ENCODE measurements at places on chromosomes 4 and X.

DNA sequence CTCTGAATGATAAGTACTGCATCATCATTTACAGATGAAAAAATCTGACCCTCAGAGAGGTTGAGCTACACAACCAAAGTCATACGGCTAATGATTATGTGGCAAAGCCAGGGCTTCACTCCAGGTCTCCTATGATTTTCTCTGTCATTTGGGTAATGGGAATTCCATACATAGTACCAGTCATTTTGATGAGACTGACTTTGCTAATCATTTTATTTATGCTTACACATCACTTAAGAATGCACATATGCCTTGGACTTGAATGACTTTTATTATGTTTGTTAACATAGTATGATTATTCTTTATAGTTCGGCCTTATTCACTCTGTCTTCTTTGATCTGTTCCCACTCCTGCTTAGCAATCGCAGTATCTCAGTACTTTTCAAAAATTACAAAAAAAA lies 255.1 kb upstream of the GPRIN3 start:
- DNase-seq = no peak

DNA sequence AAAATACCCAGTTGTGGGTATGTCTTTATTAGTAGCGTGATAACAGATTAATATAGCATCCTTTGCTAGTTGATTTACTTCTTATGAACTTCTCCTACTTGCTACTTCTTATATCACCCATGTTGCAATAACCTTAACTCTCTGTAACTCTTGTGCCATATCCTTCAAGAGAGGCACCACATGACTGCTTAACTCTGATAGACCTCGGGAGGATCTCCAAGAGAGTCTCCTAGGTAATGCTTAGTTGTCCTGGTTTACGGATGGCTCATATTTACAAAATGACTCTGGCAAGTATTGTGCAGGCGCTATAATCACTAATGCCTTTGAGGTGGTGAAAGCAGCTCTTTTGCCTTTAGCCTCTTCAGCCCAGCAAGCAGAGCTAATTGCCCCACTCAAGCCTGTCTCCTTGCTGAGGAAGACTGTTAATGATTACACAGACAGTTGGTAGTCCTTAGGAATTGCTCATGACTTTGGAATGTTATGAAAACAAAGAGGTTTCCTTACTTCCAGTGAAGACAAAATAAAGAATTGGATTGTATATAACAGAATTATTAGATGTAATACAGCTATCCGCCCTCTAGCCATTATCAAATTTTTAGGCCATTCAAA lies 1305.8 kb downstream of the PCDH7 start:
- DNase-seq = no peak

DNA sequence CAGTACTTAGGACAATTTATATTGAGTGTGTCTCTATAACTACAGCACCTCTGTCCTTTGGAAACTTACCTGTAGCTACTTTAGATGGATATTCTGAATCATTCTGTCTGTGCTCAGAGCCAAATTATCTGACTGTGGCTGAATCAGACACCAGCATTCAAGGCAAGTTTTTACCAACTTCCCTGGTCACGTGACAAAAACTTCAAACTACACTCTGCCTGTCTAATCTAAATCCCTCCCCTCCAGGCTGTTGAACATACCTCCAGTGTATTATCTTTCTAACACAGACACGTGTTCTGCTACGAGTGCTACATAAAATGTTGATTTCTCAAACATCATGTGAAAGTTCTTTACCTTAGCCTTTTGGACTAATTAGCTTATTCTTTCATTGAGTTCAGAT lies 641.2 kb upstream of the CPEB2 start:
- no peak for DNase-seq

- DNase-seq = no peak
Observed at GRCh38 chrX:54826598-54826997, 19.1 kb downstream of the MAGED2 start.

GRCh38 chr4:76305033-76305687 lies 1.4 kb upstream of the STBD1 start:
- no peak for DNase-seq

GRCh38 chr4:19831644-19832285 lies 419.9 kb upstream of the SLIT2 start:
- DNase-seq = no peak

DNA sequence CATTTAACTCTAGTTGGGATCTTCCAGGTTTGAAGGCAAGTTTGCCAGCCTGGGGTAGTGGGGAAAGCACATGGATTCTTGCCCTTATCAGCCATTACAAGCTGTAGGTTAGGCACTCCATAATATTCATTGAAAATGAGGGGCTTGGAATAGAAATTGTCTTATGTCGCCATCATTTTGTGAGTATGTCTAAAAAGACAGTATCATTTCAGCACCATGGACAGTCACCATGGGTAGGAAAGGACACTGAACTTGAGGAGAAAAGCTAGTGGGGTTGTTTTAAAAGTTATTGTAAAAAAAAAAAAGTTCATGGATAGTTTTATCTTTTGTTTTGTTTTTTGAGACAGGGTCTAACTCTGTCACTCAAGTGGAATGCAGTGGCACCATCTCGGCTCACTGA lies 356.1 kb downstream of the HNRNPD start:
- peak; percentile 1 for DNase-seq

DNA sequence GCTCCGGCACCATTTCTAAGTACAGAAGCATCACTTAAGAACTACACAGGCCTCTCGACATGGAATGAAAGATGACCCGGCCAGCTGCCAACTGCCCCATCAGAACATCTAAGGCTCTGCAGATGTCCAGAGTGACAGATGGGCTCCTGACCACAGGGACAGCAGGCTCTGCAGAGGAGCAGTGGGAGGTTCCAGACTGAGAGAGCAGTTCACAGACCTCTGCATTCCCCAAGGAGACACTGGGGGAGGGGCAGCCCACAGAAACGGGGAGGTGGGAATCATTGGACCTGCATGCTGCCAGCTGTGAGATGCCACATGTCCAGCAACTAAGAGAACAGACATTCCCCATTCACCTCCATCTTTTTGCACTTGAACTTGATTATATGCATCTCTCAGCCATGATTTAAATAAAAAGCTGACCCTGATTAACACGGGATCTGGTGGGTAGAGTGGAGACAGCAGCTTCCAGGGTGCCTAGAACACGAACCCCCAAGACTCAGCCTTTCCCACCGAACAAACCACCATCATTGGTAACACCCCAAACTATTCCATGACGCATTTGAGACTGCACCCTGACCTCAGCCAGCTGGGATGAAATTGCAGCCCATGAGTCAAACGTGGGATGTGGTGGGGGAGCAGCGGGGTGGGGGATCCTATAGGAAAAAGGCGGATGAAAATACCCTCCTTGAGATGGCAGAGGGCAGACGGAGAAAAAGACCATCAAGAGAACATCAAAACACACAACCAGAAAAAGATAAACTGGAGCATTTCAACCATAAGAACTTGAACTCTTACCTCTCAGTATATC lies 47.2 kb downstream of the AFAP1 start:
- DNase-seq = peak; percentile 24

DNA sequence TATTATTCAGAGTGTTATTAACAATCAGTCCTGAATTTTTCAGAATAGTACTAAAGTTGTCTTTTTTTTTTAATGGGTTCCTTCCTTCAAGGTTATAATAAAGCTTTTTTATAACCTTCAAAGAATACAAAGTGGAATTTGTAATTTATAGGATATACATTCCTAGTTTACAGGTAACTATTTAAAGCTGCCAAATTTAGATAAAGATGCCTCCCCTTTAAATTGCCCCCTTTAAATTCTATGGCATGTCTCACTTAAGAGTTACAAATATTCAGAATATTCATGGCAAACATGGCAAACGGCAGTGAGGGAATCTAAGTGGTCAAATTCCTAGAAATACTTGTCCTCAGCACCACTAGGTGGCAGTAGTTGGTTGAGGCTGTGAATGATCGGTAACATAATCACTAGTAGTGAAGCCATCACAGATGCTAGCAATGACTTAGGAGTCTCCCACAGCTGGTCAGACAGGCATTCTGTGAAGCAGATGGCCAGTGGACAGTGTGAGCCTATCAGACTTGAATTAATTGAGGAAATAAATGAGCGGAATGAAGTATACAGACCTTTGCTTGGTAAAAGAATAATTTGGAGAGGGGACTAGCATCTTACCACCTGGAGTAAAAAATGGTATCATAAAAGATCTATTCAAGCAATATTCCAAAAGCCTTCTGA lies 86.4 kb downstream of the CBR4 start:
- peak; percentile 59 for DNase-seq

DNA sequence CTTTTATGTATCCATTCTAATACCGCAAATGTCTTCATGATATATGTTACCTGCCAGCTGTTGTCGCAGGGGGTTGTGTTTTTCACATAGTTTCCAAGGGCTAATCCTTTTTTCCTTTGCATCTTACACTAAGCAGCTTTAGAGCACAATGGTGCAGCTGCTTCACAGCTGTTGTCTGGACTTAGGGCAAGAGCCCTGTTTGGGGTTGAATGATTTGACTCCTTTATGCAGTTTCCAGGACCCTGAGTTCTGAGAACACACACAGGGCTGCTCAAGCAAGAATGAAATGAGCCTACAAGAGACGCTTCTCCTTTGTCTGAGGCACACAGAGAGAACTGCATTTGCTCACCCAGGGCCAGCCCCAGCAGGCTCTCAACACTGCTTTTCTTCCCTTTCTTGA lies 20.2 kb downstream of the CCNG2 start:
- DNase-seq = no peak

- peak; percentile 19 for DNase-seq
Observed at GRCh38 chr4:188127214-188127874, 11.9 kb upstream of the TRIML1 start.

DNA sequence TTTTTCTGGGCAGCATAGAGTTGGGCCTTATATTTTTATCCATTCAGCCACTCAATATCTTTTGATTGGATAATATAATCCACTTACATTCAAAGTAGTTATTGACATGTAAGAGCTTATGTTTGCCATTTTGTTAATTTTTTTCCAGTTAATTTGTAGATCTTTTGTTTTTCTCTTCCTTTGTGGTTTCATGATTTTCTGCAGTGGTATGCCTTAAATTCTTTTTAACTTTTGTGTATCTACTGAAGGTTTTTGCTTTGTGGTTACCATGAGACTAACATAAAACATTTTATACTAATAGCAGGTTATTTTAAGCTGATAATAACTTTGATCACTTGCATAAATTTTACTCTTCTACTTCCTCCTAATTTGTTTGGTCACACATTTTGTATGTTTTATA lies 140.8 kb upstream of the GATB start:
- DNase-seq = no peak

- DNase-seq = peak; percentile 9
Observed at GRCh38 chr4:93199492-93199891, 629.1 kb upstream of the ATOH1 start.

GRCh38 chr4:159429693-159430035 lies 326.8 kb downstream of the RAPGEF2 start:
- DNase-seq = no peak

DNA sequence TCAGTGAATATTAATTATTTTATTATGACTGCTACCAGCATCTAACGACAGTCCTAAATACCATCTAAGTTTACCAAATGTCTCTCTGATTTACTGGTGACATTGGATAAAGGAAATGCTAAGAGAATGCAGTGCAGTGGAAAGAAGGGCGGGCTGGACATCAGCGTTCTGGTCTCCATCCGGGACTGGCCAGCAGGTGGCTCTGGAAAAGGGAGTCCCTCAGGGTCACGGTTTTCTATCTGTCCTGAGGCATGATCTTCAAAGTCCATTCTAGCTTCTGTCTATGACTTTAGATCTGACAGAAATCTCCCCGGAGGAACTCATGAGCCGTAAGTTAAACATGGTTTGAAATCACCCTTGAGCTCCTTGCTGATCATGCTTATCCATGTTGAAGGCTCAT lies 3.3 kb downstream of the TRIM2 start:
- no peak for DNase-seq

DNA sequence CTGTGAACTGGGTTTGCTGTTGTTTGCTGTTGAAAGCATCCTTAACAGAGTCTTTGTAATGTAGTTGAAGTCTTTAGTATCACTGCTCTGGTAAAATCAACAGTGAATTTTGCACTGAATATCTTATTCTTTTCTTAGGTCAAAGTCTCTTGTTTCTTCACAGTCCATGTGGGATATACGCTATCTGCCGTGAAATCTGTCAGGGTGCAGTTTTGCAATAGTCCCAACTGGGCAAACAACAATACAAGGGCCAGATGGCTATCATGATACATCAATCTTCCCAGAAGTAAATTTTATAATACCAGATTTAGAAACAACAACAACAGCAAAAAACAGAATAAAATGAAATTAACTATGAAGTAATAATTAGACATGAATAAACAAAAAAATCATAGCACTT lies 123.5 kb downstream of the PPARGC1A start:
- no peak for DNase-seq

- DNase-seq = no peak
Observed at GRCh38 chr4:139315221-139315675, 13.0 kb upstream of the NDUFC1 start.

DNA sequence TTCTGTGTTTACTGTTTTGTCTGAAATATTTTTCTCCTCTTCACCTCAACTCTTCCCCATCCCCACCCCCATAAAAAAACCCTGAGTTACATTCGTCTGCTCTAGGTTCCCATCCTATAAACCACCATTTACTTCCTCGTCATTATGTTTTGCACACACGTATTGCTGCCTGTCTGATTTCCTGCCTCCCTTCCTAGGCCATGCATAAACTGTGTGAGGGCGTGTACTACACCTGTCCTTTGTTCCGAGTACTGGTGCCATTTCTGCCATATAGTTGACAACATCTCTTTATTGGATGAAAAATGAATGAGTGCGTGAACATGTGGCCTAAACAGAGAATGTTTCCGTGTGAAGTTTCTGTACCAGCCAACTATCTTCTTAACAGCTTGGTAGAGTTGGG lies 258.5 kb upstream of the FAT1 start:
- DNase-seq = no peak

- DNase-seq = peak; percentile 10
Observed at GRCh38 chrX:47321386-47321785, 49.0 kb upstream of the ZNF157 start.

- DNase-seq = no peak
Observed at GRCh38 chr4:72564184-72564583, 4.8 kb downstream of the ADAMTS3 start.

- DNase-seq = no peak
Observed at GRCh38 chr4:148027201-148027600, 295.3 kb downstream of the ARHGAP10 start.

Data from HFF-Myc (cell line).